ENCODE measurements at places on chromosomes 1 and 21.
A peak's percentile ranks its signal among the peaks of the same experiment; 100 is the strongest.

GRCh38 chr1:220353229-220354012 is 81.2 kb upstream of the RAB3GAP2 start:
- DNase-seq, result no peak

GRCh38 chr1:25572708-25573590 is 29.5 kb downstream of the LDLRAP1 start:
- DNase-seq, result peak; percentile 66

- no peak for DNase-seq
These were observed 157.7 kb downstream of the SLC35F3 start for GRCh38 chr1:234062166-234062565.

- no peak for DNase-seq
These were observed 32.1 kb downstream of the EYA3 start for GRCh38 chr1:28056129-28056925.

DNA sequence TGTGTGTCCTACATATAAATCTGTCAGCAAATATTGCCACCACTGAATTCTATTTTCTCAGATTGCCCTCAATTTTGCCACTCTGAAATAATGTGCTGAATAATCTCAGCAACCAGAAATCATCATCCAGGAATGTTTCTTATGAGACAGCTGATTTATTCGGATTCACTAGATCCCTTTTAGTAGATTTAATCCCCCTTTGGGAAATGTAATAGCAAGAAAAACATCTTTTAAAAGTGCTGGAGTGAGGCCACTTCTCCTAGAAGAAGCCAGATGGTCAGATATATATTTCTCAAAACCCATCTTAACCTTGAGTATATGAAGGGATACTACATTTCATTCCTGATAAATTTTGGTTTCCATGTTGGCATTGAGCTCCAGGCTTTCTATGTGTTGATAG is 327.7 kb downstream of the SMYD3 start:
- DNase-seq, result no peak

GRCh38 chr21:38712071-38712470 is 93.7 kb upstream of the ETS2 start:
- no peak for DNase-seq

- DNase-seq, result no peak
These were observed 45.4 kb downstream of the TNFSF18 start for GRCh38 chr1:173005196-173005864.

DNA sequence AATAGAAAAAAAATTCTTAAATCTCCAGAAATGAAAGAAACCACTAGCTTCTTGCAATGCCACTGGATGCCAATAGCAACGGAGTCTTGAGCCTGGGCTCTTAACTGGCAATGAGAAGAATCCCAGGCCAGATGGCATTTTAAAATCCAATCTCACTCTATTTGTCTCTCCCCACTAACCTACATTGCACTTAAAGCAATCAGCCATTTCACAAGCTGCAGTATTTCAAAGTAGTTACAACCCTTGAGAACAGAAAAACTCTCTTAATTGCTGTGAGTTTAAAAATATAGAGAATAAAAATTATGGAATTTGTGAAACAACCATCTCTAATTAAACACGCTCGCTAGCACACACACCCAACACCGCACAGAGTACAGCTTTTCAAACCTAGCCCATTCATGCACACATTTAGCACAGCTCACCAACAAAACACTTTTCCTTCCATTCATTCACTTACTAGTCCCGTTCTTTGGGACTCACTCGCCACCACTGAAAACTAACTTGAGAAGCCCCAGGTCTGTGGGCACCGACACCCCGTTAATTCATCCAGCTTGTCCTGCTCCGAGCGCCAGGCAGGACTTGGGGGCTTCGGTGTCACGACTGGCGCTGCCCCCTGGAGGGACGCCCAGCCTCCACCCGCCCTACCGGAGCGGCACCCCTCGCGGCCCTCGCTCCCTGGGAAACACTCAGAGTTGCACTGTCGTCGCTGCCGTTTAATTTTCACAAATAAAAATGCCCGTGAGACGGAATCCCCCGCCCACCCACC is 1.0 kb downstream of the DDAH1 start:
- DNase-seq, result peak; percentile 11

GRCh38 chr1:67648582-67649326 is 36.2 kb upstream of the GADD45A start:
- DNase-seq, result no peak

- DNase-seq, result no peak
These were observed 5.3 kb upstream of the ALDH9A1 start for GRCh38 chr1:165703648-165704047.

- no peak for DNase-seq
These were observed 57.7 kb upstream of the NUF2 start for GRCh38 chr1:163263818-163264655.

GRCh38 chr1:222171005-222171404 is 376.9 kb downstream of the HHIPL2 start:
- peak; percentile 17 for DNase-seq

- DNase-seq, result no peak
These were observed 1342.7 kb upstream of the ADGRL4 start for GRCh38 chr1:80349218-80349617.

GRCh38 chr1:23555986-23556634 is 3.2 kb downstream of the ID3 start:
- DNase-seq, result no peak

- no peak for DNase-seq
These were observed 788 bp downstream of the ISG15 start for GRCh38 chr1:1013922-1014648.

DNA sequence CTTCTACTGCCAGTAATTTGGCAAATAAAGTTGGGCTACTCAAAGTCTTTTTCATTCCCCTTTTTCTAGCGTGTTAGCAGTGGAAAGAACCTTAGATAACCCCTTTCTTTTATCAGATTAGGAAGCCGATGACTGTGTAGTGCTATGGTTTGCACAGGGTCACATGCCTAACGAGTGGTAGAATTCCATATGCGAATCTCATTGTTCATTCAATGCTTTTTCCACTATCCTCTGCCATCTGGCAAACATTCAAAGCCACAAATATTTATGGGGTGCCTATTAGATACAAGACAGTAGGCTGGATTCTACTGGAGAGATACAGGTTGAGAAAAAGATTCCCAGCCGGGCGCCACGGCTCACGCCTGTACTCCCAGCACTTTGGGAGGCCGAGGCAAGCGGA is 14.9 kb upstream of the IER5 start:
- DNase-seq, result no peak

DNA sequence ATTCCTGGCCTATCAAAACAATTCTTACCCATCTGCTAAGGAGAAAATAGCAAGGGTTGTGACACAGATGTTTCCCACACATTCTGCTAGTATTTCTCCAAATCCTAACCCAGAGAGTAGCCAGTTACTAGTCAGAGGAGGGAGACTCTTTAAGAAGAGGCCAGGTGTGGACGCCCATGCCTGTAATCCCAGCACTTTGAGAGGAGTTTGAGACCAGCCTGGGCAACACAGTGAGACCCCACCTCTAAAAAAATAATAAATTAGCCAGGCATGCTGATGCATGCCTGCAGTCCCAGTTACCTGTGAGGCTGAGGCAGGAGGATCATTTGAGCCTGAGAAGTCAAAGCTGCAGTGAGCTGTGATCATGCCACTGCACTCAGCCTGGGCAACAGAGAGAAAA is 28.6 kb downstream of the NVL start:
- no peak for DNase-seq

DNA sequence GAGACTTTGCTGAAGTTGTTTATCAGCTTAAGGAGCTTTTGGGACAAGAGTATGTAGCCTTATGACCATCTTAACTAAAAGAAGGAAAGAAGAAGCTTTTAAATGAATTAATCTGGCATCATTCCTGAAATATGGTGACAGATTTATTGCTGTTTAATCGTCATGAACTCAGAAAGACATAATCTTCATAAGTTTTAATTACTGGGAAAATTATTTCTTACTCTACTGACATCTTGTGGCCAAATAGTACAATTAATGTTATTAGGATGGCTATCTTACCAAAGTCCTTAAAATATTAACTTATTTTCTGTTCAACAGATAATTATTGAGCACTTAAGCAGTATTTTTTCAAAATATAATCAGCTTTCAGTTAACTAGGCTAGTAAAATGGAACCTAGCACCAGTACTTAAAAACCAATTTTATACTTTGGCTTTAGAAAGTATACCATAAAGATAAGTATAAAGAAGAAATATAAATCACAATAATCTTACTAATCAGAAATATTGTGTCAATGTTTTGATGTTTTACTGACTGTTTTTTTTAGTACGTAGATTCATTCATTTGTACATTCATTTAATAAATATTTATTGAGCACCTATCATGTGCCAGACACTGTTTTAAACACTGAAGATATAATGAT is 34.7 kb upstream of the GPR25 start:
- DNase-seq, result no peak

DNA sequence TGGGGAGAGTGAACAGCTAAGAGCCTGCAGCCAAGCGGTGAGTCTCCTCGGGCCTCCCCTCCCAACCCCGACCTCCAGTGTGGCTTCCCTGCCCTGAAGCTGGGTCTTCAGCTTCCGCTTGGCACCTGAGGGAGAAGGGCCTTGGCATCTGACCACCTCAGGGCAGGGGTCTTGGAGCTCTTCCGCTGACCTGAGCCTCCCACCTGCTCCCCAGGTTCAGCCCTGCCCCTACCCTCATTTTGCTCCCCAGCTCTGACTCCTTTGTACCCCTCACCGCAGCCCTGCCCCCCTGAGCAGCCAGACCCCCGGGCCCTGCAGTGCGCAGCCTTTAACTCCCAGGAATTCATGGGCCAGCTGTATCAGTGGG is 4.9 kb downstream of the ADAMTSL4 start:
- DNase-seq, result no peak

GRCh38 chr21:45618846-45619485 is 24.6 kb upstream of the PCBP3 start:
- DNase-seq, result no peak

DNA sequence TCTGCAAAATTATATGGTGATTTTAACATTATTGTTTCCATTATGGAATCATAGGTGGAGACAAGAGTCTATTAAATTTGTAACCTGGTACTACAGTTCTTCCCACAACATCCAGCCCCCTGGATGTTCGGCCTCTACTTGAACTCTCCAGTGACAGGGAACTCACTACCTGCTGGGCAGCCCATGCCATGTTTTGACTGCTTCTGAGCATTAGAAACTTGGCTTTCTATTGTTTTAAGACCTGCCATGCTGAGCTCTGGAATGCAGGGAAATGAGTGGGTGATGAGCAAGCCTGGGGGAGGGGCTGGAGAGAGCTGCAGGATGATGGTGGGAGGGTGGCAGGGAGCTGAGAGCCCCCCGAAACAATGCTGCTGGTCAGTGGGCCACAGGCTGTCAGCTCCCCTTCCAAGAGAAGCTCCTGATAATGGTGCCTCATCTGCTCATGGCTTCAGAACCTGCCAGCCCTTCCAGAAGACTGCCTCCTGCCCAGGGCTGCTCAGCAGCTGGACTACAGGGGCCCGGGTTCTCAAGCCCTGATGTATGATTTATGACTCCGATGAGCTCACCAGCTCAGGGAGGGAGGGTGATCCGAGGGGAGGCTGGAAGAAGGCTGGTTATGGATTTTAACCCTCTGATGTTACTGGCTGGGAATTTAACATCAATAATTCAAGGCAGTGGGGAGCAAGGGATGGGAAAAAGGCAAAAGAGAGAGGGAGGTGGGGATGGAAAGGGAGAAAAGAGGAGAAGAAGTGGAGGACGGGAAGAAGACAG is 205.0 kb downstream of the HIVEP3 start:
- DNase-seq, result no peak

DNA sequence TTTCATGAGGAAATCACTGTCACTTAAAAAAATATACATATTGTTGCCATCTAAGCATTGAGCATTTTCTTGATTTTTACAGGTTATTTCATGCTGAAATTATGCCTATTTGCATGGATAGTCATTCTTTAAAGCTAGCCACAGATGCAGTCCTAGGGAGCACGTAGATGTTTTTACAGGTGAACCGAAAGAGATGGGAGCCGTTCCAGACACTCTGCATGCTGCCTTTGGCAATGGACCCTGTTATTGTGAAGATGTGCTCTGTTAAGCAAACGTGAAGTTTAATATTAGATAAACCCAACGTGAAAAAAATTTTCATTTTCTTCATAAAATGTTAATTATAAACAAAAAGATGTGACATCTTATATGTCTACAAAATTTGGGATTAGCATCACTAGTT is 7.1 kb downstream of the PROX1 start:
- DNase-seq, result no peak
